ENCODE measurements at places on chromosomes 12 and 14.

- DNase-seq, result no peak
These were observed 31.2 kb downstream of the RHOF start for GRCh38 chr12:121762269-121762668.

- no peak for DNase-seq
These were observed 14.0 kb downstream of the GIT2 start for GRCh38 chr12:109982210-109982609.

DNA sequence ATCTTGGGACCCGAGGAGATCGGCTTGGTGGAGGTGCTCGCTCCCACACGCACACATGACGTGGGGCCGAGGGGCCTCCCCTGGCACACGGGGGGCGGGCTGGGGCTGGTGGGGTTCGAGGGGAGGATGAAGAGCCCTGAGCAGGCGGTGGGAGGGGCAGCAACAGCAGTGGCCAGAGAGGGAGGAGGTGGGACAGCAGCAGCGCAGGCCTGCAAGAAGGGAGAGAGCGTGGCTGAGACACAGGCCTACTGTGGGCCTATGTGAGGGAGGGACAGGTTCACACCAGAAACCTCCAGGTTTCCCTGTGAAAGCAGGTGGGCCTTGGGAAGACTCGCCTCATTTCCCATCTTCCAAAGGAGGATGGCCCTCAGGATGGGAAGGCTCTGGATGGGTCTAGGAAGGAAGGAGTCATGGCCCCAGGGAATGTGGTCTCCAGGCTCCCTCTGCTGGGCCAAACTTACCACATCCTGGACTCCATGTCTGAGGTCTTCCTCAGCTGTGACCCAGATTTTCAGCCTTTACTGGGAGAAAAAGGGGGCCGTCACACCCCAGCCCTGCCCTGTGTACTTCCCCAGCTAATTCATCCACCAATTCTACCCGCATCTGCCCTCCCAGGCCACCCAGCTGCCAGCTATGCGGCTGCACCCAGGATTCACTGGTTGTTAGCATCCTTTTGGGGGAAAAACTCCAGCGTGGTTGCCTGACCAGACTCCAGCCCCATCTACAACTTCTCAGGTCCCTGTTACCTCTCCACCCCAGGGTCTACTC, 2.8 kb downstream of the PIANP start:
- DNase-seq, result no peak

GRCh38 chr12:1305791-1306500, 288.4 kb downstream of the FBXL14 start:
- no peak for DNase-seq

- DNase-seq, result no peak
These were observed 92.0 kb upstream of the SLC38A4 start for GRCh38 chr12:46917821-46918220.

- peak; percentile 15 for DNase-seq
These were observed 72.8 kb downstream of the IRF2BPL start for GRCh38 chr14:76955575-76956315.

DNA sequence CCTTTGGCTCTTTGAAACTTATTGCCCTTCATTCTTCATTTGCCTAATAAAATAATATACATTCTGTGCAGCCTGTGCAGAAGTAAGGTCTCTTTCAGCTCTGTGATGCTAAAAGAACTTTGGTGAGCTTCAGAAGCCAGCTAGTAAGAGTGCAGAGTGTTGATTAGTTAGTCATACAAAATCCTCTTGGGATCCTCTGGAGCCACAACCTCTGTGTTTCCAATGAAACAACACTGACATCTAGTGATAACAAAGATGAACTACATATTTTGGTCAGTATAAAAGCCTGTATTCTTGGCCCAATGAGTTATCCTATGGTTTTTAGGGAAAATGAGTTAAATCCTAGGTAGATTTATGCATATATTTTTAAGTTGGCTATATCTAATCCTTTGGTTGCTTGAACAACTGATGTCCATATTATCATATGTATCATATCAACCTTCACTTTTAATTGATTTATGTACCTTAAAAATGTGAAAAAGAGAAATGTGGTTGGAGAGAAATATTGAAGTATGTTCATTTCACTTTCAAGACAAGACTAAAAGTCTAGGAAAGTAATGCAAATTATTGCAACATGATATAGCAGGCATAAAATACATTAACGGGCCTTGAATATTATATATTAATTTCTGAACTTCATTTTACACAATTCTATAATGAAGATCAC, 158.4 kb downstream of the KLHL28 start:
- DNase-seq, result no peak

DNA sequence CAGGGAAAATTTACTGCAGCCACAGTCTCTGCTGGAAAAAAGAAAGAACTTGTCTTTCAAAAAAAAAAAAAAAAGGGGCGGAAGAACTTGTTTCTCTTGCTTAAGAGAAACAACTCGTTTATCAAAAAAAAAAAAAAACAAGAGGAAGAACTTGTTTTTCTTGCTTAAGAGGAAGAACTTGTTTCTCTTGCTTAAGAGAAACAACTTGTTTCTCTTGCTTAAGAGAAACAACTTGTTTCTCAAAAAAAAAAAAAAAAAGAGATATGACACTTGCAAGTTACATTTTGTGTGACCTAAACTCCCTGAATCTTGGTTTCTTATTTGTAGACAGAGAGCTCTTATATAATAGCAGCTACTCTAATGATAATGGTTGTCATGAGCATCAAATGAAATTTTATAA, 44.7 kb upstream of the USP15 start:
- DNase-seq, result no peak

GRCh38 chr12:77062396-77062795, 3.0 kb downstream of the E2F7 start:
- DNase-seq, result no peak

GRCh38 chr12:52380271-52380694, 5.2 kb downstream of the KRT84 start:
- DNase-seq, result no peak

GRCh38 chr12:132413931-132414588, 75.9 kb upstream of the FBRSL1 start:
- no peak for DNase-seq

- no peak for DNase-seq
These were observed 30.4 kb downstream of the RTL1 start for GRCh38 chr14:100873096-100873482.

DNA sequence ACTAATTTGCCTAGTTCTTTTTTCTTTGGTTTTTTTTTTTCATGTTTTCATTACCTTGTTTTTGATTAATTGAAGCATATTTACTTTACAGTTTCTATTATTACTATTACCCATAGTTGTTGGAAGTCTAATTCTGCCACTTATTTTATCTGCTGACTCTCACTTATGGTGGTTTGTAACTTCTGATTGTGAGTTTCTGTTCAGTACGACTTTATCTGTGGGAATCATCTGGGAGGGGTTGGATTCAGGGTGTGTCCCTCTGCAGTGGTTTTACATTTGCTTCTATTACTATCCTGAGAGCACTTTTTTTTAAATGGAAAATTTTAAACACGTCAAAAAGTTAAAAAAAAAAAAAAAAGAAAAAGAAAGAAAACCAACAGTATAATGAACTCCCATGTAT, 26.4 kb upstream of the SOS2 start:
- DNase-seq, result no peak

GRCh38 chr12:123931686-123932321, 40.8 kb downstream of the CCDC92 start:
- peak; percentile 27 for DNase-seq

DNA sequence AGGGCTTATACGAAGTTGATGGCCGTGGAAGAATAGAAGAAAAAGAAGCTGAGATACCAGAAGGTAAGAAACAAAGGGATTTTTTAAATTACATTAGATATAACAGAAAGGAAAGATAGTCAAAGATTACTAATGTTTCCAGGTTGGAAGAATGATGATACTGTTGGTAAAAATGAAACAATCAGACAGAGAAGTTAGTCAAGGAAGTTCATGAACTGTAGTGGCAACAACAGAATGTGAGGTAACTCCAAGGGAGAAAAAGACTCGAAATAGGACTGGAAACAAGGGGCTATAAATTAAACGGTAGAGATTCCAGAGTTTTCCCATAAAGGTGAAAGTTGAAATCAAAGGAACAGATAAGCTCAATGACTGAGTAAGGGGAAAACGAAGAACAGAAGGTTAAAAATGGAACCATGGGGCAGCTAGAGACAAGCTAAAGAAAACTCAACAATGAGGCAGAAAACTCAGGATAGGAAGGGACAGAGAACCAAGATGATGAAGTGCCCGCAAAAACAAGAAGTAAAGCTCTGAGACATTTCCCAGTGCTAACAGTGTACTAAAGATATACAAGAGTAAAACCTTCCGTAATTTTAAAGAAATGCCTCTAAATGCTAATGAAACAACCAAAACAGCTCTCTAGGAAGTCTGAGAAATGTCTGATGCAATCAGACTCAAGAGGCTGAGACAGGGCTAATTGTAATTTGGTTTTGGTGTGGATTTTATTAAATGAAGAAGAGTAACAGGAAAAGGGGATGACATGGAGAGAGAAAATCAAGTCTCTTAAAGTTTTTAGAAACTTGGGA, 70.0 kb downstream of the PPP2R5E start:
- no peak for DNase-seq

GRCh38 chr12:42730291-42730690, 140.7 kb upstream of the PRICKLE1 start:
- DNase-seq, result no peak

DNA sequence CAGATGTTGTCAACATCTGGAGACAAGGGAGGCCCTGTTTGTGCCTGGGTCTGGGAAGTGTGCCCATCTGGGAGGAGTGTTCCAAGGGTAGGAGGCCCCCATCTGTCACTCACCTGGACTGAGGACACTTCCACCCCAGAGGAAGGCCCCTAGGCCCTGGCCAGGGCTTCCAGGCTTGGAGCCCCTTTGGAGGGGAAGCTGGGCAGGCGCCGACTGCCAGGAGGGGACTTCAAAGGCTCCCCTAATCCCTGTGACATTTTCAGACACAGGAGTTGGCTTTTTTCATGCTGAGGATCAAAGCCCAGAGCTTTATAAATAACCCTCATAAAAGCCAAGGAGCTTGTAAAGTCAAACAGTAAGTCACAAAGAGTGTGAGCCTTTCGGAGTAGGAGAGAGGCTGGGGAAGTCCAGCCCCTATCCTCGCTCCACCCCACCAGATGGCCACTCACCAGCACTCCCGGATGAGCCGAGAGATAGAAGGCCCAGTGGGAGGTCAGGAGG, 17.6 kb upstream of the FAM222A start:
- no peak for DNase-seq

DNA sequence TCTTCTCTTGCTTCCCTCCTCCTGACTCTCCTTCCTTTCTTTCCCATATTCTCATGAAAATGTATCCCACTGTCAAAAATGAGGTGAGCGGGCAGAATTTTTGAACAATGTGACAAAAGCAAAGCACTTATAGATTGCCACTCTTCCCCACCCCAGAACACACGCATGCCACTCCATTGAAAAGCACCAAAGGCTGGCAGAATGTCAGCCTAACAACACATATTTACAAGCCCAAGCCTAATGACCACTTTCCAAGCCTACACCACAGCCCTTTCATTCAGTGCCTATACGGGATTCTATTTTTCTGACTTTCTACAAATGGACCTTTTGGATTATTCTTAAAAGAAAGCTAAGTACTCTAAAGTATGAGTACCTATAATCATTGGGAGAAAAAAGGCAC, 62.9 kb upstream of the METAP2 start:
- DNase-seq, result no peak

DNA sequence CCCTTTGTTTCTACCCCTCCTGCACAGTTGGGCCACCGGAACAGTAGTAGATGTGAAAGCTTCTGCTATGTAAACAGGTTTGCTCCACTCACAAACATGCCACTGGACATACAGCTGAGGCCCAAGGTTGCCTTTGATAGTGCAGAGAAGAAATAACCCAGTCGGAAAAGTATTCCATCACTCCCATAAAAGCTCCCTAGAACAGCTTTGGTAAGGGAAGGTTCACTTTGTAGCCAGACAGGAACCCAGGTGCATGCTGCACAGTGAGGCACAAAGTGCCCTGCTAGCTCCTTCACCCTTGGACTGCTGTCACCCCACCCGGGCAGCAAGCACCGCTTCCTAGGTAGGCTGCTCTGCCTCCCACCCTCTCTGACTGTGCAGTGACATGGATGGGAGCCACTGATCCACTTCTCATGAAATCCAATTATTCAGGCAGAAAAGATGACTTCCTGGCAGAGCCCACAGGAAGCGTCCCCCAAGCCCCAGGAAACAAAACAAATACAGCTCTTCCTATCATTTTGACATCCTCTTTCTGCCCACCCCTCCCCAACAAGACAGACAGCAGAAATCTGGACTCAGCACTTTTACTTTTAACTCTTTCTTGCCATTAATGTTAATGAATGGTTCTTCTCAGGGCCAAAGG, 100.2 kb downstream of the SRGAP1 start:
- no peak for DNase-seq

- DNase-seq, result no peak
These were observed 424.1 kb downstream of the APAF1 start for GRCh38 chr12:99068993-99069747.

DNA sequence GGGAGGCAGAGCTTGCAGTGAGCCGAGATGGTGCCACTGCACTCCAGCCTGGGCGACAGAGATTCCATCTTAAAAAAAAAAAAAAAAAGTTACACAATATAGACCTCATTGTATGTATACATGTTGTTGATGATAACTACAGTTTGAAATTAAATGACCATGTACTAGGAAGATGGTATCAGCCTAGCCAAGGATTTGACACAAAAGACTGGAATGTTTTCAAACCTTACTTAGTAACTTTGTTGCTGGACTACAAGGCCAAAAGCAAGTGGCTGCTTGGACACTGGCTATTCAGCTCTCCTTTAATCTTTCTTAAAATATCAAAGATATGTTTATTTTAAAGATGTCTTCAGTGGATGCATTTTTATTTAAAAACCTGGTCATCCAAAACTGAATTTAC, 18.9 kb upstream of the NUDT4 start:
- no peak for DNase-seq

- DNase-seq, result no peak
These were observed 62.9 kb downstream of the GLRX5 start for GRCh38 chr14:95597784-95598211.

GRCh38 chr12:80064269-80064668, 35.1 kb upstream of the OTOGL start:
- no peak for DNase-seq

GRCh38 chr14:73816393-73816816, 35.2 kb upstream of the PTGR2 start:
- DNase-seq, result no peak

- DNase-seq, result no peak
These were observed 93.5 kb downstream of the GALNT8 start for GRCh38 chr12:4813741-4814140.

DNA sequence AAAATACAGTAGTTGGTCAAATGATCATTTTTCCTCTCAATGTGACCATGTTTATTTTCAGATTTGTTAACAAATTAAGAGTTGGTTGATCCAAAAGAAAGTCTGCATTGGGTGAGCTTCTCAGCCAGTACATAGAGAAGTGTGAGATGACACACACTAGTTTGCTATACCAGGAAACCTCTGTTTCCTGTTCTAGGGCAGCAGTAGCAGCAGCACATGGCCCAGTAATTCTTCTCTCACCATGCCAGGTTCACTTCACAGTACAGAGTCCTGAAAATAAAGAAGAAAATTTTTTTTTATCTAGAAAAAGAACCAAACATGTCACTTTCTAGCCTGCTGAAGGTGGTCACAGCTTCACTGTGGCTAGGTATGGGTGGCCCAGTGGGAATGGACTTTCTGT, 250.2 kb upstream of the OR4E1 start:
- no peak for DNase-seq
